Fibroblast of lung (primary cell): ENCODE measurements at places on chromosomes 16 and 17. TPM values are rescaled to one million over a fixed set of nuclear protein-coding genes. Genes with fewer than 3 reads are reported as not detected.

SMTNL2 gene
- total RNA-seq = 0.99 and 1.5 TPM in 2 replicates

FAM171A2 gene
- total RNA-seq = 5.0 and 6.4 TPM in 2 replicates

DNA sequence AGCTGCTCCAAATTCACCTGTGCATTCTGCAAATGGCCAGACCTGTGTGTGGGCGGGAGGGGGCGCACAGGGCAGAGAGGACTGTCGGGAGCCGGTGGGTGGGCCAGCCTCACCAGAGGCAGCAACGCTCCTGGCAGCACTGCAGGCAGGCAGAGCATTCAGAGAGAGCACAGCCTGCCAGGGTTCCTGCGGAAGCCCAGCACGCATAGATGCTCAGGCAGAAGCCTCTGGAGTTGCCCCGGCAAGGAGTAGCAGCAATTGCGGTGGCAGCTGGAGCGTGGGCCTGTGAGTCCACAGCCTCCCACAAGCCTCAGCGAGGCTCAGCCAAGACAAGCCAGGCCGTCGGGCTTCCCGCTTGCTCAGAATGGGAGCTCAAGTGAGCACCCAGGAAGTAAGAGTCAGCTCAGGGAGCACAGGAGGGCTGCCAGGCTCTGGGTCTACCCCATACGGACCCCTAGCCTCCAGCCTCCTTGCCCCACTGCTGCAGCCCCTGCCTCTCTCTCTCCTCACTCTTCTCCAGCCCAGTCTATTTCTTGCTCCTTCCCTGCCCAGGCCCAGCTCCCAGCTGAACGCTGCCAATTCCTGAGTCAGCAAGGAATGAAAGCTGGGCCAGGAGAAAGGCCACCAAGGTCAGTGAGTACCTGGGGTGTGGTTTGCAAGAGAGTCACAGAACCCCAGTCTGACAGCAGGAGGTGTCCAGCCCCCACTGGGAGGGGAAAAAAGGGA, 9.6 kb downstream of the EMC6 start:
- peak; percentile 71 for DNase-seq

GRCh38 chr17:8887834-8888703, 20.6 kb upstream of the PIK3R6 start:
- DNase-seq = peak; percentile 39

DNA sequence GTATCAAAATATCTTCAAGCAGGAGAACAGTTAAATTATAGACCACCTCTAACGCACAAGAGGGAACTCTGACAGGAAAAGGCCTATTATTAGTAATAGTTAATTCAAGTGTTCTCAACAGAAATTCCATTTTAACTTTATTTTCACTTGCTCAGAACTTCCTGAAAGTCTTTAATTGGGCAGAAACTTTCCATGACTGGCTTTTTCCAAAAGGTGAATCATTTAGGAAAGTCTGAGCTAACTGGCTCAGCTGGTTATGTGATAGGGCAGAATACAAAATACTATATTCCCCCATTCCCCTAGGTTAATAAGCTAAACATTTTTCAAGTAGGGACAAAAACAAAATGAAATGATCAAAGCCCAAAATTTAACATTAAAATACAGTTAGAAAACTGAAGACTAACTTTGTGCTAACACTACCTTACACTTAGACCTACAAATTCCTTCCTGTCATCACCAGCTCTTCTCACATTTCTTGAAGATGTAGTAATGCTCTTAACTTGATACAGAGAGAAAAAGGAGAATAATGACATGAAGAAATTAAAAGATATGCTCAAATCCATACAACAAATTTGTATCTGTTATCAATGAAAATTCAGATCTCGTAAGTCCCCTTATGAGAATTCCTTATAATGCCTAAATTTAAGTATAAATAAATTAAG, 31.0 kb downstream of the CFDP1 start:
- peak; percentile 84 for DNase-seq

KRTAP4-3 gene
- not detected in 2 replicates for total RNA-seq

CD7 gene
- under 0.01 and 0.17 TPM in 2 replicates for total RNA-seq

- peak; percentile 39 for DNase-seq
Observed at GRCh38 chr16:1379304-1380076, 27.8 kb downstream of the GNPTG start.

DNA sequence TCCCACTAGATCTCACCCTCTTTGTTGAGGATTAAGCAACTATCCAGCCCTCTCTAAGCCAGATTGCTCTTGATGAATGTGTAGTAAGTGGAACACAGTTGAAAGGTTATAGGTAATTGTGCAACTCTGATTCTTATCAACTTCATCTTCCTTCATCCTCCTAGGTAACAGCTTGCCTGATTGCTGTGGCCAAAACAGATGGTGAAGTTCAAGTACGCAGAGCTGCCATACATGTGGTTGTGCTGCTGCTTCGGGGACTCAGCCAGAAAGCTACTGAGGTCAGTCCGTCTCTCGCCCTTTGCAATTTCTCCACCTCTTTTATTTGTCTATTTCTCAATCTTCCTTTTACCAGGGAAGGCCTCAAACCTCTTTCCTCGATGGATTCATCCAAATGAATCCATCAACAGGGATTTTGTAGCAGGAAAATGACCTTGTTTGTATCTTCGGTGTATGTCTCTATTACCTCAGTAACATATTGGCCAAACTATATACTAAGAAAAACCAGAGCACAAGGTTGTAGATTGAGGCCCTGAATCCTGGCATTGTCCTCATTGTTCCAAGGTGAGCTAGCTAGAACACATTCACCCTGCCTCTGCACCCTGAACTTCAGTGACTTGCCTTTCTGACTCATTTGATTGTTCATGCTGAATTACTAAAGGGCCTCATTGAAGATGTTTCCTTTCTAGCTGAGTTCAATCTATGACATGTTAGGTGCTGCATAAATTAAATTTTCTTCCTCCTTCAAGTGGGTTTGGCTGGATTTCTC, 65.1 kb upstream of the HAS3 start:
- peak; percentile 73 for DNase-seq

GRCh38 chr16:49587511-49587910, 213.9 kb downstream of the C16orf78 start:
- DNase-seq = no peak

GRCh38 chr17:44905006-44906000, 6.1 kb upstream of the EFTUD2 start:
- no peak for DNase-seq

DNA sequence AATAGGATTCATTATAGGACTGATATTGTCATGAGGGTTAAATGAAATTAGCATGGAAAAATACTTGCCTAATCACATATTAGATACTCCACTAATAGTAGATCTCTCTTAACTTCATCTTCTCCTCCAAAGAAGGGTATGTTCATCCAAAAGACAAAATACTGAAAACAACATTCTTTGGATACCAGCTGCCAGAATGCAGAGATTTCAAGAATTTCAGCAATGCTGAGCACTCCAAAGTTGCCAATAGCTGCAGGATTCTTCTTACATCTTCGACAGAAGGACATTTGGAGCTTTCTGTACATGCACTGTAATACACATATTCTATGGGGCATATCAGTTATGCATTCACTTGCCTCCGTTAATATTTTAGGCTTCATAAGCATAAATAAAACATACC, 436.5 kb downstream of the HAPSTR1 start:
- no peak for DNase-seq

CNGB1 gene
- not detected in 2 replicates for total RNA-seq

GRCh38 chr17:28563475-28563874, 7.8 kb downstream of the PIGS start:
- peak; percentile 24 for DNase-seq

DNA sequence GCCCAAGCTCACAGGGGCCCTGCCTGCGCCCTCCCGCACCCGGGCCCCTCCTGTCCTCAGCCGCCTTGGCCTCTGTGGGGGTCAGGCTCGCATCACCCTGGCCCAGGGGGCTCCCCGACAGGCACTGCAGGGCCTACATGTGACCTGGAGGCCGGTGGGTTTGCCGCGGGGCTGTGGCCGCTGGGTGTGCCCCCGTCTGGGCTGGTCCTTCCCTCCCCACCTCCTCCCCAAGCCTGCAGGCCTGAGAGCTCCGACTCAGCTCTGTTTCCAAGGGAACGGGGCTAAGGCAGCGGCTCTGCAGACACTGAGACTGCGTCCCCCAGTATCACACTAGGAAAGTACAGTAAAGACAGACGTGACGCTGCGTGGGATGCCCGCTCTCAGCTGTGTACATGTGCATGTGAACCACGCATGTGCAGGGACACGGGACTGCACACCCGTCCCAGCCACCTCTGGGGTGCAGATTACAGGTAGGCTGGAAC, 16.5 kb upstream of the WDR45B start:
- DNase-seq = no peak

DNA sequence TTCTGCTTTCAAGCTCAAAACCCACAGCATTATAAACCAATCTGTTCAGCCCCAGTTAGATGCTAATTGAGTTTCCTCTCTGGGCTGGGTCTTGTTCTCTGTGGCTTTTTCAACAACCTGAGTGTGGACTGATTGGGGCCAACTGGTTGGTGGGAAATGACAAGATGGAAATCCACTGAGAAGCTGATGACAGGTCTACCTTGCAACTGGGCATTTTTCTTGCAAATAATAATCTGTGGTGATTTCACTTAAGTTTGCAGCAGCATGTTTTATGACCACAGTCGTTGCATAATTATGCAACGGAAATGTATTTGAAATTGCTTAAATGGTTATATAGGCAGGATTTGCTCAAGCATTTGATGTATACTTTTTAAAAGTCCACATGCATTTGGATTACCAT, 69.9 kb downstream of the AKAP1 start:
- no peak for DNase-seq

DNA sequence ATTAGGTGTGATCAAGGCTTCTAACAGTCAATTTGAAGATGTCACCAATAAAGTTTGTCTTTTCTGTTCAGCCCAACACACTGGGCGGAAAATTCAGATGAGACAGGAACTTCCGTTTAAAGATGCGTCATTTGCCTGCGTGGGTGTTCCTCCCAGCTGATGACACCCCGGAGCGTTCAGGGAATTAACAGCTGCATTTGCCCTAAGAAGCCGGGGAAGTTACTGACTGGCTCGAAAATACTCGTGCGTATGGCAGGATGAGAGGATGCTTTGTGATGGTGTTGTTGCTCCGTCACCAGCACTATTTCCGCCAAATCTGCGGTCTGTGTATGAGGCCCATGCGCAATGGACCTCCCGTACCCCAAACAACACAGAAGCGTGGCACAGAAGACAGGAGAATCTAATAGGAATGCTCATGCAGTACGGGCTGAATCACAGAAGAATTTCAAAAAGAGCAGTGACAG, 11.9 kb upstream of the PVALEF start:
- DNase-seq = peak; percentile 18

- DNase-seq = peak; percentile 22
Observed at GRCh38 chr17:64183815-64184214, 53.9 kb upstream of the ERN1 start.

MYH3 gene
- 0.50 and 0.51 TPM in 2 replicates for total RNA-seq

DNA sequence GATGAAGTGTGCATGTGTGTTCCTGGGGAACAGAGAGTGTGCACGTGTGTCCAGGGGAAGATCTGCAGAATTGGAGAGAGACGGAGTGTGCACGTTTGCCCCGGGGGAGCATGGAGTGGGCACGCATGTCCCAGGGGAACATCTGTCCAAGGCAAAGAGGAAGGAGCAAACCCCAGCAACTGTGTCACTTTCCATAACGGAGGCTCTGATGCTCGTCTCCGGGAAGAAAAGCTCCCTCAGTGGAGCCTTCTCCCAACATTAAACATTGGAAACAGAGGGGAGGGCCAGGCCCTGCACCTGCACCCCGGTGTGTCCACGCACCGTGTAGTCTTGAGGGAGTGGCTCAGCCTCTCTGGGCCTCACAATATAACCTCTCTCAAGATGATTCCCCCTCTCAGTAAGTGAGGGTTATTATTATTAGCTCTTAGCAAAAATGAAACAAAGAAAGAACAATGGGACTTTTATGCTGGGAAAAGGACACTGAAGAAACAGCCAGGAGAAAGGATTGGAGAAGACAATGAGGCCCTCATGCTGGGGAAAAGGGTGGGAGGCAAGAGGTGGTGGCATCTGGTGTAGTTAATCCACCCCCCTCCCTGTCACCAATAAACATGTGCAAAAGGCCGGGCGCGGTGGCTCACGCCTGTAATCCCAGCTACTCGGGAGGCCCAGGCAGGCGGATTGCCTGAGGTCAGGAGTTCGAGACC, 7.6 kb downstream of the RAB40B start:
- no peak for DNase-seq

NUPR1 gene
- 59.3 and 87.0 TPM in 2 replicates for total RNA-seq

DNA sequence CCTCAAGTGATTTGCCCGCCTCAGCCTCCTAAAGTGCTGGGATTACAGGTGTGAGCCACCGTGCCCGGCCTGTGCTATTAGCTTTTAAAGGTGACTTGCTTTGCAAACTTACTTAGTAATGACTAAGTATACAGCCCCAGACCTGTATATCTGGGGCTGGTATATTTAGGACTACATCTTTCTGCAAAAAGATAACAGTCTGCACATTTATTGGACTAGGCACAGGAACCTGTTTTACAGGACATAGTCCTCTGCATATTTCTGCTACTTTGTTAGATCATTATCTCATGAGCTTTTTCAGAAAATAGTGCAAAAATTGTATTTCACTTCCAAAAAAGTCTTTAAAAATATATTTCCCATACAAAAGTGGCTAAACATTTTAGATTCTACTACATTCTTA, 1.3 kb downstream of the KRT24 start:
- DNase-seq = no peak
